Erythroblast (primary cell): ENCODE measurements at places on chromosomes 5 and 9.
A peak's percentile ranks its signal among the peaks of the same experiment; 100 is the strongest.

DNA sequence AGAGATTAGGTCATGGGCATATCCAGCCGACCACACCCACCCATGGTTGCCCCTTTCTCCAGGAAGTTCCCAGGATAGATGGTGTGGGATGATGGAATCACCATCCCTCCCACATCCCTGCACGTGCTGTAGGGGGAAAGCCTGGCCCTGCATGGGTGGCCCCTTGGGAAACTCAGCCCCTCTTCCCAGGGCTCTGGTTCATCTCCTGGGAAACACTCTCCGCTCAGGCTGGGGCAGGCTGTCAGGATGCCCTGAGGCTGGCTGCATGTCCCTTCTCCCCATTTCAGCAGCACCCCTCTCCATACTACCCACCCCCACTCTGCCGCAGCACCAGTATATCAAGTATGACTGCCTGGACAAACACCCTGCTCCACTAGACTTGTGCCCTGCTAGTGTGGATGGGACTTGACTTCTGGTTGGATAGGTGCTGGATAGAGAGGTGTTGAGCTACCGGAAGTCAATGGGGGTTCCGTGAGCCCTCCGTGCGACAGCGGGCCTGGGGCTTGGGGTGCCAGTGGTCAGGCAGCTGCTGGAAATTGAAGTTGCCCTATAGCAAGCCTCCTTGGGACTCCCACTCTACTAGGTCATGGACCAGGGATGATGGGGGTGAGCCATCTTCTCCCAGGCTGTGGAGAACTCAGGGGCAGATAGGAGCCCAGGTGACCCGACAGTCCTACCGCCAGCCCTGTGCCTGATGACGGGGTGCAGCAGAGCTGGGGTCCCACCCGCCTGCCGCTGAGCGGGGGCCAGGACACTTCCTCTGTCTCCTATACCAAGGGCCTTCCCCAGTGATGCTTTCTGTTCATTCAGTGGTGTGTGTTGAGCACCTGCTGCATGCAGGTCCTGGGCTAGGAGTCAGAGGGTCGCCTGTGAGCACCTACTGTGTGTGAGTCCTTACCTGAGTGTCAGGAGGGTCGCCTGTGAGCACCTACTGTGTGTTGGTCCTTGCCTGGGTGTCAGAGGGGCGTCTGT, 69.4 kb upstream of the COL5A1 start:
- DNase-seq: no peak

DNA sequence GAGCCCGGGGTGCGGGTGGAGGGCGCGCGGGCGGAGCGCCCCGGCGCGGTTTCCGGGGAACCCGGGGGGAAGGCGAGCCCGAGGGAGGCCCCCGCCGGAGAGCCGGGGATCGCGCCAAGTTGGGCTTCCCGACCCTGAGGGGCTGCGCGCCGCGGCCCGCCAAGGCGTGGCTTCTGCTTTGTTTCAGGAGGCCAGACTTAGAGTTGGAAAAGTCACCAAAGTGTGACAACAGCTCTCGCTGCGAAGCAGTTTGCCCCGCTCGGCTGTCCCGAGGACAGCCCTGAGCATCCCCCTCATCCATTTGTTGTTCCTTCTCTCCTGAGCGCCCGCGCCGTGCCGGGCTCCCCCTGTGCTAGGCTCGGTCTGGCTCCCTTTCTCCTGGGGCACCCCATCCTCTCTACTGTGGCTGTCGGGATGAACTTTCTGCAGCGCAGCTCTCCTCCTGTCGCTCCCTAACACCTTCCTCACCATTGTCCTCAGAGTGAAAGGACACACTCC, 410 bp downstream of the GLIPR2 start:
- DNase-seq: no peak

DNA sequence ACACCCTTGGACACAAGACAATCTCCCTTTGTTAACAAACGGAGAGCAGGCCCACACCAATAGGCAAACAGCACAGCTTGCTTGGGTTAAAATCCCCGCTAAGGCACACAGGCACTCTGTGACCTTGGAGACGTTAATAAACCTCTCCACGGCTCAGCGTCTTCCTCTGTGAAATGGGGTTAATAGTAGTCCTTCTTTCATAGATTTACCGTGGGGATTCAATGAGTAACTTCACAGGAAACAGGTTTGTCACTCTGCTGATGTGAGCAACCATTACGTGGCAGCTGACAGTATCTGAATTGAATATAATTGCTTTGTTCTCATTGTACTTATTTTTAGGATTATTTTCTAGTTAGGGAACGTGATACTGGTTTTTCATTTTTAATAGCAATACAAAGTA, 65.2 kb upstream of the ADRA1B start:
- DNase-seq: no peak

- no peak for DNase-seq
Measured at GRCh38 chr5:169911448-169912212, 68.7 kb downstream of the INSYN2B start.

DNA sequence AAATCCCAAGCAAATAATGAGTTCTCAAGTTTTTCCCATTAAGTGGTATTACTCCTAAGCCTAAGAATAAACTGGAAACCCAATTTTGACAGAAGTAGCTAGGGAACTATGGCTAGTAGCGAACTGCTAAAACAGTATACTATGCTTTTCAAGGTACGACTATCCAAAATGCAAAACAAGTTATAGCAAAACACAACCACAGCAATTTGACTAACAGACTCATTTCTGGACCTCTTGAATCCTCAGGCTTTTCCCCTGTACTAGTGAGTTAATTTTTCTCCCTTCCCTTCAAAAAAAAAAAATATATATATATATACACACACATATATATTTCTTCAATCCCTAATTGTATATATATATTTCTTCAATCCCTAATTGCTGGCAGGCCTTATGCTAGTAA, 7.3 kb downstream of the FBXW11 start:
- DNase-seq: no peak

DNA sequence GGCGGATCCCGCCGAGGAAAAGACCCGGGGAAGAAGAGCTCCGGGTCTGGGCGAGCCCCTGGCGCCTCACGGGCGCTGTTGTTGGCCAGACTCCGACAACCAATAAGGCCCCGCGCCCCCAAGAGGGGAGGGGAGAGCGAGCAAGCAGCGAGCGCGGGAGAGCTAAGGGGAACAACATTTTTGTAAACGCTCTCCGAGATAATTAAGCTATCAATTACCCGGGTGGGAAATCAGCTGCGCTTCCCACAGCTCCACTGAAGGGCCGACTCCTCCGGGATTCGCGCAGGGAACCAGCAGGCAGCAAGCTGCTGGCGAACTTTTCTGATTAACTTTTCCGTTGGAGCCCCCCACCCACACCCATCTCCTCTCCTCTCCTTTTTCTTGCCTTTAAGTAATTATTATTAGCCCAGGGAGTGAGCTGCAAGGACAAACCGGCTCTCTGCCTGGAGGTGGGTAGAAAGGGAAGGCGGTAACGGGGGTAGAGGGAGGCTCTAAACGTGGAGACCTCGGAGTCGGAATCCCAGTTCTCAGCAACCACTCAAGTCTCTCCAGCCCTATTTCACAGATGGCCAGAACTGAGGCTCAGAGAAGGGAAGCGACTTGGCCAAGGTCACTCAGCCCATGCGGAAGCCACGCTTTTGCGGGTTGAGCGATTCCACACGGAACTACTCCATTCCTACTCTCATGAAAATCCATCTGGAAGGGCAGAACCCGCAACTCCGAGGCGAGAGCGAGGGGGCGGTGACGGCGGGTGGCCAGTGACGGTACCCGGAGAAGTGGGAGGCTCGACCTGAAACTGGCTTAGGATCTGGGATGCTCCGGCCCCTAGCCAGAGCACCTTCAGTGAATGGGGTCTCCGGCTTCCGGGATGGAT, 1.3 kb downstream of the ASTN2 start:
- no peak for DNase-seq

GRCh38 chr5:97297704-97298091, 114.7 kb upstream of the RIOK2 start:
- no peak for DNase-seq

- no peak for DNase-seq
Measured at GRCh38 chr9:6184749-6185645, 30.6 kb upstream of the IL33 start.

- no peak for DNase-seq
Measured at GRCh38 chr5:174172152-174172551, 126.6 kb downstream of the NSG2 start.

- no peak for DNase-seq
Measured at GRCh38 chr9:131092548-131093440, 3.5 kb upstream of the AIF1L start.

DNA sequence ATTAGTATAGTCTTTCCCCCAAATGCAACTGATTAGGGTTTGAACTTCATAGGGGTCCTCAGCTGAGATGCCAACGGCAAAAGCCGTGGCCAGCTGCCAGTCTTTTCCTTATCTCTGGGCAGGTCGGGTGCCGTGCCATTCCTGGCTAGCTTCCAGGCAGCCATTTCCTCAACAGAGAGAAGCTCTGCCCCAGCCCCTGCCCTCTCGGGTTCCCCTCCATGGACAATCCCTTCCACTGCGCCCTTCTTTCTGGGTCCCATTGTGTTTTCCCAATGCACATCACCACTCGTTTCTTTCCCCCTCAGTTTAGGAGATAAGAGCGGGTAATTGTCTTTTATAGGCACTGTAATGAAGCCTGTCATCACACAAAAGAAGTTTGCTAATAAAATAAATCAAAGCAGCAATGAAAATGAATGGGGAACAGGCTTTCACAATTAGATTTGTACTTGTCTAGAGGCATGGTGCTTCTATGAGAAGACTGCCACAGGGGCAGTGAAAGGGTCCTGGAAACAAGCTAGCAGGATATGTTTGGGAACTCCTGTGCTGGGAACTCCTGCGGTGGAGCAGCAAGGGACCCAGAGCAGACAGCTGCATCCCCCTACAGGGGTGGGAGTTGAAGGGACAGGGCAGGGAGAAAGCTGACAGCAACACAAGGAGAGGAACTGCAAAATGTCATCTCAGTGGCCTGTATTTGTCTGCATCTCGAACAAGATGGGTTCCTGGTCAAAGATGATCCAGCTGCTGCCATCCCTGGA, 48.0 kb upstream of the SAP30L start:
- peak; percentile 76 for DNase-seq

GRCh38 chr9:88923092-88923491, 68.2 kb upstream of the S1PR3 start:
- no peak for DNase-seq

DNA sequence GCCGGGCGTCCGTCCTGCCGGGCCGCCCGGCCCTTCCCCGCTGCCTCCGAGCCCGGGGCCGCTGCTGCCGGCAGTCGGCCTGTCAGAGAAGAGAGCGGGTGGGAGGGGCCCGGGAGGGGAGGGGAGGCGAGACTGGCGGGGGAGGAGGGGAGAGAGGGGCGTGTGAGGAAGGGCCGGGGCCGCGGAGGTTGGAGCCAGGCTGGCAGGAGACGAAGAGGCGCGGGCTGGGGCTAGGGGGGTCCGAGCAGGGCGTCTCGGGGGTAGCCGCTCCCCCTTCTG, 570 bp downstream of the CREBRF start:
- DNase-seq: no peak

DNA sequence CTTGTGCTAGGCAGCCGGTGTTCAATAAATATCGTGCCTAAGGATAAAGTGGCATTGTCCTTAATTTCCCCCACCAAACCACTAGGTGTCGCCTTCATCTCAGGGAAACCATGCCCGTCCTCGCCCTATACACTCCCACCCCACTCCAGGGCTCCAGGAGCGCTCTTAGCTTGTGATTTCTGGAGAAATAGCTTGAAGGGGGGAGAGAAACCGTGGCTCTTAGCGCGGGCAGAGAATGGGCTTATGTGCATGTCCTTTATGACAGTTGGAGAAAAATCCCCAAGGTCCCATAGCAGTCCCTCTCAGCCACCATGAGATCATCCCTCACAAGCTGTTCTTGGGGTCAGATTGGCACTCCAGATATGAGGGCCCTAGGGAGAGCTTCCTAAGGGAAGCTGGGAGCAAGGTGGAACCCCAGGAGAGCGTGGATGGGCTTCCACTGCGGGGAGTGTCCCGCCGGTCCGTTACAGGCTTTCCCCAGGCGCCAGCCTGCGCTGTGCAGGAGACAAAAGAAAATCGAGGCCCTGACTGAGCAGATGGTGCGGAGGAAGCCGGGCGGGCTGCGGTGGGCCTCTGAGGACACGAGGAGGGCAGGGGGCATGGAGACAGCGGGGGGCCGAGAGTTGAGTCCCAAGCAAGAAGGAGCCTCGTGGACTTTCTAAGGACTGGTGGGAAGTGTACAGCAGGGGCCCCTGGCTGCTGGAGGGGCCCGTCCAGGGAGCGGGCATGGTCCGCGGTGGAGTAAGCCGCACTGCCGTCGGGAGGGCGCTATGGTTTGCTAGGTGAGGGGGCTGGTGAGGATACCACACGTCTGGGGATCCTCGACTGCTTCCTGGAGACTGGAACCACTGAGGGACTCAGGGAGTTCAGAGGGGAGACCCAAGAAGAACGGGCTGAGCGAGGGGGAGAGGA, 750 bp upstream of the NPR2 start:
- peak; percentile 85 for DNase-seq

DNA sequence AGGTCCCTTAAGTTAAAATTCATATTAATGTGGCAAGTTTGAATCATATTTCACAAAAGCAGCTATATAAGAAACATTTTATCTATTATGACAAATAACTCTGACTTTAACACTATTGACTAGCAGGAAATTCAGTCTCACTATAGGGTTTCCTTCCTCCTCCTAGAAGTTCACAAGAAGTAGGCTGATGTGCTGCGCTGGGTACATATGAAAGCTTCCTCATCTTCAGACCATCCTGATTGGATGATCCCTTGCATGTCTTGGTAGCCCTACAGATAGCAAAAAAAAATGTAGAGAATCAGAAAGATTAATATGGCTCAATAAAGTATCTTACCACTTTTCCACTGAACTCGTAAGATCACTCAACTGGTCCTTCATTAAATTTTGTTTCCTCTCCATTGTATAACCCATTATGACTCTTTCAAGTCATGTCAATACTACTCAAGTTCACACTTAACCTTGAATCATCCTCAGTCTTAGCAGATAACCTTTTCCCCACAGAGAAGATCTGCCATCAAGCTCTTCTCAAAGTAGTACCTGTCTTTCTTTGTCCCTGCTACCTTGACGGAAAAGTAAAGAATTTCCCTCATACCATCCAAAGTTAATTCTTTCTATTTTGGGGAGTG, 11.5 kb upstream of the PSIP1 start:
- DNase-seq: no peak

DNA sequence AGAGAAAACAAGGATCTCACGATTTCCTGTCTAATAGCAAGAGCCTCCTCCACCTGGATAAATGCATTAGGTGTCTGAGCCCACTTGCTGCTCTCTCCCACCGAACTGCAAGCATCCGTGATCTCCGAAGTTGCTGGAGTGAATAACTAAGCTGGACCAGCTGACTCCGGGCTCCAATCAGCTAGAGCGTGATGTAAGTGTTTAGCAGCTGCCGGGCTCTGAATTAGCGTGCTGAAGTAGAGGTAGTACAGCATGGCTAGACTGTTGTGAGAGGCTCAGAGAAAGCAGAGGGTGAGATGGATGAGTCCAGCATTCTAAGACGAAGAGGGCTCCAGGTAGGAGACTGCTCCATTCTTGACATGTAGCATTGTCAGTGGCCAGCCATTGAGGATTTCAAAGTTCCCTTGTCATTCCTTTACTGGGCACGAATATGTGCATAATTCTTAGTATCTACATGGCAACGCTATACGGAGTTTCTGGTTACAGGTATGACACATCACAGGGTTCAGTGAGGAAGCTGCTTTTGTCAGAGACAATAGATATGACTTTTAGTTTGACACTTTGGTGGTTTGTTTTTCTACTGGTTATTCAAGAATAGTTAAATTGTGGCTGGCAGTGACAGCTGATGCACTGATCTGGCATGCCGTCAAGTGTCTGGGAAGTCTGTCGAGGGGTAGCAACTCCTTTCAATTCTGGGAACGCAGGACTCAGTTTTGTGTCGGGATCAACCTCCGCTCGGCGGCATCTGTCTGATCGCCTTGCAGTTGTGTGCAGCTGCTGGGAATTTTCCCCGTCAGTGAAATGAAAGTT, 232.6 kb downstream of the MAST4 start:
- DNase-seq: peak; percentile 22
